ENCODE measurements at places on chromosomes 3 and 15.

- DNase-seq, result no peak
Observed at GRCh38 chr3:182631183-182632076, 161.9 kb upstream of the ATP11B start.

GRCh38 chr15:48131324-48131723 lies 10.5 kb downstream of the SLC24A5 start:
- no peak for DNase-seq

GRCh38 chr15:43489191-43489590 lies 3.8 kb downstream of the TP53BP1 start:
- no peak for DNase-seq

DNA sequence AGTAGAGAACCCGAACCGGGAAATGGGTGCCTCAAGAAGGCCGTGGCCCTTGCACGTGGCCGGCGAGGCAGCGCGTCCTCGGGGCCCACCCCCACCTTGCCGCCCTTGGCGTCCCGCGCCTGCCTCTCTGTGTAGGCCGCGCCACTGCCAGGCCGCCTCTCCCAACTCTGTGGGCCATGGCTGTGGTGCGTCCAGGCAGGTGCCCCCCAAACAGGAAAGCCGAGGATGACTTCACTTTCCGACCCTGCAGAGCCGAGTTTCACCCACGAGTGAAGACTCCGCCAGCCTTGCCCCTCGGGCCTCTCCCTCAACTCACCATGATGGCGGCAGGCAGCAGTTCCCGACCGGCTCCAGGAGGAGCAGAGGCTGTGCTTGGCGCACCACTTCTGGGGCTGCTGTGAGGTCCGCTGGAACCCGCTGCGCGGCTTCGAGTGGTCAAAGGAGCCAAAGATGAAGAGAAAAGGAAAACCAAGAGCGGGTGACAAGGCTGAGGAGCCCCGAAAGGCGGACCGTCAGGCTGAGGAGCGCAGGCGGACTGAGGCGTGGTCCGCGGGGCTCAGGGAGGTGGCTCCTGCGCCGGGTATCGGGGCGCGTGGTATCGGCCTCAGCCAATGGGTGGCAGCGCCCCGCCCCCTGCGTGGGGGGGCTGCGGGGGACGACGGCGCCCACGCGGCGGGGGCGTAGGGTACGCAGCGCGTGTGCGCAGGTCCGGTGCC lies at the start of gene DAZL:
Gene DAZL, minus strand, starts transcription at position 537 of the 716 bp plus-strand sequence. Its CDS starts 218 bp downstream, at position 319.
- DNase-seq, result no peak

- no peak for DNase-seq
Observed at GRCh38 chr3:60528651-60529050, 722.6 kb downstream of the FHIT start.

- no peak for DNase-seq
Observed at GRCh38 chr15:45156744-45157455, 27.1 kb downstream of the DUOX1 start.

DNA sequence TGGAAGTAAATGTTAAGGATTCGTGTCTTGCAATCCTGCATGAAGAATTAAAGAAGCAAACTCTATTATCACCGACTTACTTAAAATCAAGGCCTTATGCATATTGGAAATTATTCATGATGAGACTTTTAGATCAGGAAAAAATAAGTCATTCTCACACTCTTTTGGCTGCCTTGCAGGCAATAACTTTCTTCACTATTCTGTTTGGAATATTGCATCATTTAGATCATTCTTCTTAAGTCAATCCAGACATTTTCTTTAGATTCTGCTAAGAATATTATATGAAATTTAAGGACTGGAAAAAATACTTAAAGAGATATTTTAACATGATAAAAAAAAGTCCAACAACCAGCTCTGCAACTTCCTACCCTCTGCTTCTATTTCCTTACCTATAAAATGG lies 245.4 kb downstream of the LRRN1 start:
- DNase-seq, result no peak

GRCh38 chr3:79284781-79285180 lies 483.0 kb downstream of the ROBO1 start:
- DNase-seq, result no peak

DNA sequence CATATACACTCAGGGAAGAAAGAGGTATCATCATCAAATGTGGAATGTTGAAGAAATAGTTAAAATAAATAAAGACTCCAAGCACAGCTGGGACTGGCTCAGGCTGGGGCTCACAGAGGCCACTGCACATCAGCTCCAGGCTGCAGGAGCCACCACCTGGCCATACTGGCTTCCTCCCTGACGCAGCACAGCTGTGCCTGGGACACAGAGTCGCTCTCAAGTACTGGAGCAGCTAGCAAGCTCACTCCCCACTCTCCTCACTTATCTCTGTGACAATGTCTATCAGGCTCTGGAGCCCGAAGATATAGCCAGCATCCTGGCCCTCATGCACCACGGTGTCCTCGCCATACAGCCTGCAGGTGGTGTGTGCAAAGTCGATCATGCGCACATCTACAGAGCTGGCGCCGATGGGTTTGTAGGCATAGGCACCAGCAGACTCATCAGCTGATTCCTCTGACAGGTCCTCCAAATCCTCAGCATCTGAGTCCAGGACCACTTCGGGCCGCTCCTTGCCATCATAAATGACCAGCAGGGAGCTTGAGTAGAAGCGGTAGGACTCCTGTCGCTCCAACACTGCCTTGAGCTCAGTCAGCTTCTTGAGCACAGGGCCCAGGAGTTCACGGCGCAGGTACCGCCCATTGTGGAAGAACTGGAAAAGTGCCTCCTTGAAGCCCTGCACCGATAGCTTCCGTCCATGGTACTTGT lies 2.5 kb upstream of the NCKIPSD start:
- DNase-seq, result no peak

GRCh38 chr3:43353923-43354670 lies 67.8 kb downstream of the SNRK start:
- DNase-seq, result no peak

DNA sequence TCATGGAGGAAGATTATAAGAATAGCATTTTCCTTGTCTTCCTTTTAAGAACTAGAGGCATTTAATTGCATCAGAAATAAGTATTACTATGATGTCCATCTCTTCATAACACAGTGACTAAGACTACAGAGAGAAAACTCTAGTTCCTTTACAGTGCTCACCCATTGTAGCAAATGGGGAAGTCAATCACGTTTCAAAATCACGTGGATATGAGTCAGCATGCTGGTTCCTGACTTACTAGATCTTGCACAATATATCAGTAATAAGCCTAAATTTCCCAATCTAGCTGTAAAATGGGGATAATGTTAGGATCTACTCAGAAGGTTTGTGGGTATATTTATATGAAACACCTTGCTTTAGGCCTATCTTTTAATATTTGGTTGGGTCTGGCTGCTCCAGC lies 254.8 kb upstream of the EOMES start:
- DNase-seq, result no peak

DNA sequence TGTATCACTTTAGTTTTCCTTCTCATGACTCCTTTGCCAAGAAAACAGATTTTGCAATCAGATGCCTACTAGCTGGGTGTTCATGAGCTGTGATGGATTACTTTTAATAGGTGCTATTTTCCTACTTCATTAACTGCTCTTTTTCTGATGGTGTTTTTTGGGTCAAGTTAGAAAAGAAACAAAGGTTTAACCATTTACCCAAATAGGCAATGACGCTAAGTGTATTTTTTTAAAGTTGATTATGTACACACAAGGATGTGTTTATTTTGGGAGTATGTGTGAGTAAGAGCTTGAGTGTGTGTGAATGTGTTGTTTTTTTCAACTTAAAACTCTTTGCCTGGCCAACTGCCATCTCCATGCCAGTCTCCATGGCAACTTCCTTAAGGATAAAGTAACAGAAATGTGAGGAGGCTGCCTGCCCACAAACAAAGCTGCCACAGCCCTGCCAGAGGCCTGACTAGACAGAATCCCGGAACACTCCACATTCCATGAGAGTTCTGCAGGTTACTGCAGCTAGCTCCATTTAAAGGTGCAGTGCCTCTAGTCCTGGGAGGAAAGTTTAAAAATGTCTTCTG lies 215.6 kb upstream of the RBMS3 start:
- DNase-seq, result no peak
